NCI-H1105 (cell line): ENCODE measurements at places on chromosomes 4 and X.

- DNase-seq: peak; percentile 28
Observed at GRCh38 chrX:70452143-70452733, 7.6 kb downstream of the DLG3 start.

DNA sequence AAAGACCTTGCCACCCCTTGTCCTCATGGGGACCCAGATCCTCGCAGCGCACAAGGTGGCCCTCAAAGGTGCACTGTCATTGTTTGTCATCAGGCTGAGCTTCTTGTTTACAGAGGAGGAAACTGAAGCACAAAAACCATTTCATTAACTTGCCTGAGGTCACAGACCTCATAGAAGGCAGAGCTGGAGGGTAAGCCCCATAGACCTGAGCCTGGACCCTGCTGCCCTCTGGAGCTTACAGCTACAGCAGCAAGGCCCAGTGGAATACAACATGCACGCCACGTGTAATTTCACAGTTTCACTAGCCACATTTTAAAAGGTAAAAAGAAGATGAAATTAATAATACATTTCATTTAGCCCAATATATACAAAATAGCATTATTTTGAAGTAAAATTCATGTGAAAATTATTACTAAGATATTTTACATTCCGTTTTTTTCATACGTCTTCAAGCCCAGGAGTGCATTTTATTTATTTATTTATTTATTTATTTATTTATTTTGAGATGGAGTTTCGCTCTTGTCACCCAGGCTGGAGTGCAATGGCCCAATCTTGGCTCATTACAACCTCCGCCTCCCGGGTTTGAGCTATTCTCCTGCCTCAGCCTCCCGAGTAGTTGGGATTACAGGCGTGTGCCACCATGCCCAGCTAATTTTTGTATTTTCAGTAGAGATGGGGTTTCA is 8.8 kb downstream of the JAKMIP1 start:
- no peak for DNase-seq

DNA sequence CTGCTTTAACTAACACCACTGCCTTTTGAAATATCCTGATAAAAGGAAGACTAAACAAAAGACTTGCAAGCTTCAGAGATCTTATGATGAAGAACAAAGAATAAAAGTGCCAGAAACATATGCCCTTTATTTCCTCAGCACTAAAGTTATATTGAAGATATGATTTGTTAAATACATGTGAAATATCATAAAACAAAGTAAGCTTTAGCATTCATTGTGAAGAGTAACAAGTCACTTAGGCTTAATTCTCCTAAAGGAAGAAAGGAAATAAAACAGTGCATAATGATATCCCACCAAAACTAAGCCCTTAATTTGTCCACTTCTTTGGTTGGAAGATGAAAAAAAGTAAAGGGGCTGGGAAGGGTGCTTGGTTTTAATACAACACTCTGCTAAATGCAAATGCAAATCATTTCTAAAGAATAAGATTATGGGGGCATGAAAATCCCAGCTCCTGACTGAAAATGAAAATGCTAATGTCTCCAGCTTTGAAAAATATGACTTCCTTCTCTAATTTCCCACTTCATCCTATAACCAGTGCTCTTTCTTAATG is 227.2 kb downstream of the FAT4 start:
- DNase-seq: no peak

GRCh38 chr4:78939667-78940008 is 400 bp upstream of the PAQR3 start:
- DNase-seq: no peak

DNA sequence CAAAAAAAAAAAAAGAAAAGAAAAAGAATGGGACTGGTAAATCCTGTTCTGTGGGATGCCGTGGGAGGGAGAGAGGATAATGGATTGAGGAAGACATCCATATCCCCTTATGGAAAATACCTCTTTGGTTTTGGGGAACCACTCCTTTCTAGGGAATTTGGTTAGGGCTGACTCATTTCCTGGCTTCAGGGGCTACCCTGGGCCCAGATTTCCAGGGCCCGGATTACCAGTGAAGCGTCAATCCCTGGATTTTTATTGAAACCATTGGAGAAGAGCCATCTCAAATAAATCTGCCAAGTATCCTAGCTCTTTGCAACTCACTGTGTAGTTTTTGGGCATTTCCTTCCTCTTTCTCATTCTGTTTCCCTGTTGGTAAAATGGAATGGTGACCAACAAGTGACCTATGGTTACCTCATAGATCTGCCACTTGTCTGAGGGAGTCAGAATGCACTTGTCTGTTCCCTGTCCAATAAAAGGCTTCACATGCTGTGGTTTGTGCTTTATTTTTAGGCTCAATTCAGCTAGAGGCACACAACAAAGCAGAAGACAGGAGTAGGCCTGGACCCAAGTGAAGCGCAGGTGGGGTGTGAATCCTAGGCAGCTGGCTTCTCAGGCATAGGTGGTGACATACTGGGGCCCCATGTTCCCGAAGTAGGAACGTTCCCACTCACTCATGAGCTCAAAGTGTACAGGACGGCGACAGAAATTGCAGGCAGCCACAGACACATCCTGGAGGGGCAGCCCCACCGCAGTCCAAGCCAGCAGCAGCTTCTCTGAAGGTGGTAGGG is 8.6 kb downstream of the APEX2 start:
- DNase-seq: no peak

DNA sequence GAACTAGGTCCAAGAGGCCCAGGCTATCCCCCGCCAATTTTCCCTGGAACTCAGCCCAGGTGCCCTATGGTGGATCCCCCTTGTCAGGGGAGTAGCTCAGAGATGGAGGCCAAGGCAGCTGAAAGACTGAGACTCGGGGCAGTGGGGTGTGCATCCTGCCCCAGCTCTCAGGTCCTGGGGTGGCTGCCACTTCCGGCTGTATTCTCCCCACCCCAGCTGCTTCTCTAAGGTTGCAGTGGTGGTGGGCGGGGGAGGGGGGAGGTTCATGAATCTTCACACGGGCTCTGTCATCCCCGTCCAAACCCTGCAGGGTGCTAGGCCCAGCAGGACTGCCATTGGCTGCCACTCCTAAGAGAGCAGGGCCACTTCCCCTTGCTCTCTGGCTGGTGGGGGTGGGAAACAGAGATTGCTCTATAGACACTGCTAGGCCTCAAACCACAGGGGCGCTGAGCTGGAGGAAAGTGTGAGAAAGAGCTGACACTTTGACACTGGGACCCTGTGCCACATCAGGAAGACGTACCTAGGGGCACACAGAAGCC is 1.5 kb downstream of the SASH3 start:
- no peak for DNase-seq

- no peak for DNase-seq
Observed at GRCh38 chrX:24266996-24267395, 46.9 kb downstream of the SUPT20HL2 start.
